ENCODE measurements at places on chromosomes 11 and 22.

DNA sequence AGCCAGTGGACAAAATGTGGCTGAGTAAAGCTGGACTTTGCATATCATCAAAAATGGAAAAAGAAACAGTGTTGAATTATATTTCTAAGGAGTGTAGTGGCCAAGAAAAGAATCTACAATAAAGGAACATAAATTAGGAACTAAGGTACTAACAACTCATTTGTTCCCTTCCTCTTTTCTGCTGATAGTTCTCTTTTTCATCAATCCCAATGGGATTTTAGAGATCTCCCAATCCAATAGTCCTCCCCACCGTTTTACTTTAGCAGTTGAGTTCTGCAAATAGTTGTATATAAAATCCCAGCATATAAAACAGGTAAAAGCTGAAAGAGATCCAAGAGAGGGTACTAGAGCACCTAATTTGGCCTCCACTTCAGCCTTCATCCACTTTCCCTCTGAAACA is 2.0 kb downstream of the PRCP start:
- DNase-seq = no peak

- DNase-seq = no peak
Observed at GRCh38 chr11:104858882-104859775, 39.1 kb downstream of the CASP12 start.

- DNase-seq = no peak
Observed at GRCh38 chr11:79637219-79637618, 196.4 kb upstream of the TENM4 start.

GRCh38 chr11:70230840-70231710 is 28.0 kb downstream of the FADD start:
- no peak for DNase-seq

DNA sequence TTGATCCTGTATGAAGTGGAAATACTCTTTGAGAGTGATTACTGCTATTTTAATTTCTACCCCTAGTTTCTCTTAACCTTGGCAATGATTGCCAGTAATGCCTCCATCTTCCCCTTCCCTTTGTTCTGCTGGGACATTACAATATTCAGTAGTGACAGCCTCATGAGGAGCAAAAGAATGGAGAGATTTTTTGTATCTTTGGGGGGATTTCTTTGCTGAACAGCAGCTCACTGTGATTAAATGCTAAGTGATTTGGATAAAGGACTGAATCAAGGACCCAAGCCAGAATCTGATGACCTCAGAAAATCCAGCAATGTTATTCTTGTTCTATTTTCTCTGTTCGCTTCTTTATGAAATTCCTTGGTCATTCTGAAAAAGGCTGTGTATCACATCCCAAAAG is 7.0 kb upstream of the SLC1A2 start:
- DNase-seq = no peak

DNA sequence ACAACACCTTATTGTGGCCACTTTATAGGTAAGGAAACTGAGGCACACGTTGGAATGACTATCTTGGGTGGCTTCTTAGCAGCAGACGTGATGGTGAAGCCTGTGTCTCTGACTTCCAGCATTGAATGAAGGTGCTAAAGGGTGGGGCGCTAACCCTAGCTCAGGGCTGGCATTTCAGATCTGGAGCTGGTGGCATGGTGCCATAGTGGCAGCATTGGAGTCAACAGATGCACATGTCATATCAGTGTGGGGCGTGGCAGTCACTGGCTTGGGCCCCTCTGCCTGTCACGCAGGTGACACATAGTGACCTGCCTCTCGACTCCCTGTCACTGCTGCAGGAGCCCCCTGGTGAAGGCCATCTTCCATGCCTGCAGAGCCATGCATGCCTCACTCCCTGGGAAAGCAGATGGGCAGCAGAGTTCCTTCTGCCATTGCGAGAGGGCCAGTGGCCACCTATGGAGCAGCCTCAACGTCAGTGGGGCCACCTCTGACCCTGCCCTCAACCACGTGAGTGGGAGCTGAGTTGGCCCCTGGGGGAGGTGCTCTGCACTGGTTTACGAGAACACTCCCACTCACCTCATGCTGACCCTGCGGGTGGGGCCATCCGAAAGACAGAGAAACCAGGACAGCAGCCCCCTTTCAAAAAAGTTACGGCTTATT is 14.8 kb downstream of the SHISA8 start:
- DNase-seq = no peak

DNA sequence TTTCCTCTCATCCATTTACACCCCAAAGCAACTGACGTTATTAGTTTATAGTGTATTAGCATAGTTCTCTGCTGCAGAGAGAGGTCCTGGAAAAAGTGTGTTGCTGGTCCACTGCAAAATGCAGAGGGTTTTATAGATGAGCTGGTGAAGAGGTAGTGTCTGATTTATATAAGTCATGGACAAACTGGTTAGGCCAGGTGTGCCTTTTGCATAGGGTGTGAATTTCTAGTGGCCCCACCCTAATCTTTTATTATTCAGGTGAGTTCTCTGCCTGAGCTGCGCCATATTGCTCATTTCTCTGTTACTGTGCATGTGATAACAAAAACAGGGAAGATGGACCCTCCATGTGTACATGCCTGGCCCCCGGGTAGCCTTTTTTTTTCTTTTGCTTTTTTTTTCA is 43.1 kb upstream of the TRIM77 start:
- DNase-seq = no peak

DNA sequence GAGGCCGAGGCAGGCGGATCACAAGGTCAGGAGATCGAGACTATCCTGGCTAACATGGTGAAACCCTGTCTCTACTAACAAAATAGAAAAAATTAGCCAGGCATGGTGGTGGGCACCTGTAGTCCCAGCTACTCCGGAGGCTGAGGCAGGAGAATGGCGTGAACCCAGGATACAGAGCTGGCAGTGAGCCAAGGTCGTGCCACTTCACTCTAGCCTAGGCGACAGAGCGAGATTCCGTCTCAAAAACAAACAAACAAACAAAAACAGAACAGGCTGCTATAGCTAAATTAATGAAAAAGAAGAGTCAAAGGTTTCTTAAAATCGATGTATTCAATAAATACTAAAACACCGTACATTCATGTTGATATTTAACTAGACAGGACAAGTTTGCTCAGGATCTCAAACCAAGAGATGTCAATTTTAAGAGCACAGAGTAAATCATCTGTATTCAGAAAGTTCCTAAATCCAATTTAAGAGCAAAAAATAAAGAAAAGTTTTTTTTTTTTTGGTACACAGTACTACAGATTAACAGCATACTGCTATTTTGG is 59.9 kb downstream of the NUP98 start:
- DNase-seq = no peak

GRCh38 chr22:45090497-45090910 is 73.2 kb upstream of the NUP50 start:
- DNase-seq = no peak

GRCh38 chr11:64629796-64630562 is 39.0 kb downstream of the SLC22A12 start:
- DNase-seq = no peak

GRCh38 chr11:102007567-102008437 is 39.4 kb upstream of the CFAP300 start:
- no peak for DNase-seq

DNA sequence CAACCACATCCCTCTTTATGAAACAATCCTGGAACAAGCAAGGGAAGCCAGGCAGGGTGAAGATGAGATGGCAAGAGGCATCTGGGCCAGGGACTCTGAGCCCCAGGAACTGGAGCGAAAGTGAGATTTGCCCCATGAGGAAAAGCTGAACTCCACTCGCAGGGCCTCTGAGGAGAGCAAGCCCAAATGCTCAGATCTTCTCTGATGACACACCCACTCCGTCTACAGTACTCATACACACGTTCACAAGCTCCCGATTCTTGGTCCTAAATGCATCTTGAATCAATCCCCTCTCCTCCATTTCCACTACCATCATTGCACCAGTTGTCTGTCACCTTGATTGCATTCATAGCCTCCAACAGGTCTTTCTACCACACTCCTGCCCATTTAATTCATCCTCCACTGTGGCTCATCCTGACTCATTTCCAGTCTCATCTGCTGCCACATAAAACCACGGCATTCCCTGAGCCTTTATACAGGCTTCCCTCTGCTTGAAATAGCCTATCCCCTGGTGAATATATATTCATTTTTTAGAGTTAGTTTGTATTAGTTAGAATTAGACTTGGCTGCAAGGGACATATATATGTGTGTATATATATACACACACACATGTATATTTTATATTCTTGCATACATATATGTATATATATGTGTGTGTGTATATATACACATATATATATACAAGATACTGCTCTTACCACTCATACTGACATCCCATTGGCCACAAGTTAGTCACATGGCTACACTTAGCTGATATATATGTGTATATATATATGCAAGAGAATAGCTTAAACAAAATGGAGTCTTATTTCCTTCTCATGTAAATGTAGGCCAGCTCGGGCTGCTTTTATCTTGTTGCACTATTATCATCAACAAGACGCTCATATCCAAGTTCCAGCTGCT is 1.4 kb upstream of the APOA5 start:
- peak; percentile 36 for DNase-seq

DNA sequence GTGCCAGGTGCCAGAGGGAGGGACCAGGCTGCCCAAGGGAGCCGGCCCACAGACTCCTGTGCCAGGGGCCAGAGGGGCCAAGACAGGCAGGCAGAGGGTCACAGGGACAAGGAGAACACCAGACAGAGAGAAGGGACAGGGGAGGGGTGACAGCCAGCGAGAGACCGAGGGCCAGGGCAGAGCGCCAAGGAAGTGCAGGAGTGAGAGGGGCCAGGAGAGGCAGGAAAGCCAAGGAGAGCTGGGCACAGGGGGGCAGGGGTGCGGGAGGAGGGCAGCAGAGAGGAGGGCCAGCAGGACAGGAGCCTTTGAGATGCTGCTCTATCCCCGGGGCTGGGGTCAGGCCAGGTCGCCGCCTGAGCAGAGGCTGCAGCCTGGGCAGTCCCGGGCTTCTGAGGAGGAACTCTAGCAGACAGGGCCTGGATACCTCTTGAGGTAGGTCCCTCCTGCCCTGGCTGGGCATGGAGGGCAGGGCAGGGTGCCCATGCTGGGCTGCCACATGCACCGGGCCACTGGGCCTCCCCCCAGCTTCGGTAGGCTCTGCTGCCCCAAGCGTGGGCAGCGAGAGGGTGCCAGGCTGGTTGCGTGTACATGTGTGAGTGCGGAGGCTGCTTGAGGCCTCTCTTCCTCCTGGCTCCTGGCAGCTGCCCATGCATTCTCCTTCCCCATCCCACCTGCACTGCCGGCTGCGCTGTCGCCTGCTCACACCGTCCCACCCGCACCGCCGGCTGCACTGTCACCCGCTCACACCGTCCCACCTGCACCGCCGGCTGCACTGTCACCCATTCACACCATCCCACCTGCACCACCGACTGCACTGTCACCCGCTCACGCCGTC is 12.2 kb downstream of the LSP1 start:
- no peak for DNase-seq

DNA sequence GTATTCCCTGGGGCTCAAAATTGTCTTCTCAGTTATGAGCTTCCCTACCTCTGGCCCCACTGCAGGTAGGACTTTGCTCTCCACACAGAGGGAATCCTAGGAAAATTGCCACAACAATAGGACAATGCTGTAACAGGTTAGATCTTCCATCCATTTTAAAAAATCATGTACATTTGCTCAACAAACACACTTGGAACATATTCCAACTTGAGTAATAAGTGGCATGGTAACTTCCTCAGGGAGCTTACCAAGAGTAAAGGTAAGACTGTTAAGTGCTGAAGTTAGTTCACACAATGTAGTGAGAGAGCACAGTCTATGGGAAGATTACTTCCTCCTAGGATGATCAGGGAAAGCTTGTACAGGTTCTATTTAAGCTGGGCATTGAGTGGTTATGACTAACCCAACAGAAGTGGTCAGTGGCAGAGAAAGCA is 78.9 kb upstream of the BIRC3 start:
- no peak for DNase-seq

DNA sequence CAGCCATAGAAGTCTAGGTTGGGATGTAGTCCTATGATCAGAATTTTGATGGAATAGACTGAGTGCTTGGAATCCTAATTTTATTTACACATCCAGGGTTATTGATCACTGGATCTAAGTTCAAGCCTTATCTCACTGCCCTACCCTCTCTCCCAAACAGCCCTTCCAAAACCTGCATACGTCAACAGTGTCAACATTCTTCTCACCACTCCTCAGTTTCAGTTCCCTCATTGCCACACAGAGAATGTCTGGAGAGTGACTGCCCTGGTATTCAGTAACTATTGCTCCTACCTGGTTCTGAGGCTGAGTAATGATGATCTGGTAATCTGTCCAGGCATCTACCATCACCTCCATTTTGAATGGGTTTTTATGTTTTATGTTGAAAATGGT is 60.0 kb downstream of the GLYATL1 start:
- no peak for DNase-seq

DNA sequence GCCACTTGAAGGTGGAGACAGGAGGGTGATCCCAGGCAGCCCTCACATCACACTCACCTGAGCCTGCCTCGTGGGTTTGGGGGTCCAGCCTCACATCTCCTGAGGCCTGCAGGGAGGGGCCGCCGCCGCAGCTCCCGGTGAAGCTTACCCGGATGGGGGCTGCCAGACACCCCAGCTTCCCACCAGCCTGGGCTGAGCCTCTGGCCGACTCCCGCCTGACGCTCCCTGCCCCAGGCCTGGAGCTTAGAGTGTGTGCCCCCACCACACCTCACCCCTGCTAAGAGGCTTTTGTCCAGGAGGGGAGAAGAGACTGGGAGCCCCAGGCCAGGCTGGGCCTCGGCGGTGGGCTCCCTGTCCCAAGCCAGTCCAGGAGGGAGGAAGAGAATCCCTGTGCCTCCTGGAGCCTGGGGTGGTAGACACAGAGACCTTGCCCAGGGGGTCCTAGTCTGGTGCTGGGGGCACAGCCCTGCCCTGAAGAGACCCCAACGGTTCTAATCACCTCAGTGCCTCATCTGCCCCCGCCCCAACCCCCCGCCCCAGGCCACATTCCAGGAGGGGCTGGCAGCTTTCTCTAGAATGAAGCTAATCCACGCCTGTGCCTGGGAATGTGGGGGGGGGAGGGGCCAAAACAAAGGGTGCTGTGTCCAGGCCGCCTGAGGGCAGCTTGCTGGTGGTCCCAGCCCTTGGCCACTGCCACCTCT is at the start of gene SLC16A8:
Gene SLC16A8 (minus strand): TSS at position 254 of the 701 bp plus-strand sequence. CDS start 1,311 bp downstream, outside the sequence.
- no peak for DNase-seq

DNA sequence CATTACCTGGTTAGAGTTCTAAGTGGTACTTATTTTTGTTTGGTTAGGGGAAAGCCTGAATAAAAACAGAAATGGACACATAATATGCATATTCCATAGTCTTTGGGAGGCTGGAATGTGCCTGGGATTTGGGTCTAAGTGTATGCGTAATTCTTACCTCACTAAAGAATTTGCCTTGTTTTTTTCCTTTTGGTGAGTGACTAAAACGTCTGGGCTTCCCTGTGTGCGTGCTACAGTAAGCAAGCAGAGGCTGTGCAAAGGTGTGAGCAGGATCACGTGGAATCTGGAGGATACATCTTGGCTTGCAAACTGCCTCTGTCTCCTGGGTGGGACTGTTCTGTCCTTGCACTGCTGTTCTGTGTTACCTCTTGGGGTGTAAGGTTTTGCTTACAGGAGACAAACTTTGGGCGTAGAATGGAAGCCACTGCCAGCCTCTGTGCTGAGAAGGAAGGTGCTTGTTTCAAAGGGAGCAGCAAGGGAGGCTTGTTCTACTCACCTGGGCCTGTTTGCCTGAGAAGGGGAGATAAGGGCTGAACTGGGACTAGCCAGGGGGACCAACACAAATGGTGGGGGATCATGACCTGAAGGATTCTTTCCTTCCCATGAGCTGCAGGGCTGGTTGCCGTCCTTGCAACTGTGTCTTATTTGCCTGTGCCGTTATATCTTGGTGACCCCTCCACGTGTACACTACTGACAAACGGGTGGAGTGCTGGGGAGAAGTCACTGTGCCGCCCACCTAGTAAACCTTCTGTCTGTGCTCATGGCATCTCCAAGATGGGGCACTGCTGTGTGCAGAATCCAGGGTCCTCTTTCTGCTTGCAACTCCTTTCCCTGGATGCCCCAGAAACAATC is 4.5 kb downstream of the NEAT1 start:
- DNase-seq = no peak

- no peak for DNase-seq
Observed at GRCh38 chr11:6745465-6746015, 26.2 kb downstream of the OR2AG2 start.
